ENCODE measurements at places on chromosomes 12 and 14.

DNA sequence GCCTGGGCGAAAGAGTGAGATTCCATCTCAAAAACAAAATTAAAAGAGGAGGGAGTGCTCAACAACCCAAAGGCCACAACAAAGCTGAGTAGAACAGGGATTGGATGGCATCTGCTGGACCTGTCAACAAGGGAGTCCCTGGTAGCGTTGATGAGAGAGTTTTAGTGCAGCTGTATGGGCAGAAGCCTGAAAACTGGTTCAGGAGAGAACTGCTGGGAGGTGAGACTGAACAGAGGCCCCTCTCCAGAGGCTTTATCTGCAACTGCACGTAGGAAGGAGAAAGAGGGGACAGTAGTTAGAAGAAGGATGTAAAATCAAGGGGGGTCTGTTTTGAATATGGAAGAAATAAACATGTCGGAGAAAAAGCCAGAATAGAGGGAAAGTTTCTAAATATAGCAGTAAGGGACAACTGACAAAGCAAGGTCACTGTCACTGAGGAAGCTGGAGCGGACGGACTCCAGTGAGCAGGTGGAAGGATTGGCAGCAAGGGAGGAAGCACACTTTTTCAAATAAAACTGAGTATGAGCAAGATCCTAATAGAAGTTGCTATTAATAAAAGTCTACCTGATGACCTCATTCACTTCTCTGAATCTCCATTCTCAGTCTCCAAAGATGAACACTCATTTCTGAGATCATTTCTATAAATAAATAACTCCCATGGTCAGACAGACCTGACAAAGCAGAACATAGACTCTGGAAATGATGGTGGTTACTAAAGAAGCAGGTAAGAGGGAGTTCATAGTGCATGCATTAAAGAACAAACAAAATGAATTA lies 11.8 kb upstream of the ATF1 start:
- DNase-seq, result no peak

DNA sequence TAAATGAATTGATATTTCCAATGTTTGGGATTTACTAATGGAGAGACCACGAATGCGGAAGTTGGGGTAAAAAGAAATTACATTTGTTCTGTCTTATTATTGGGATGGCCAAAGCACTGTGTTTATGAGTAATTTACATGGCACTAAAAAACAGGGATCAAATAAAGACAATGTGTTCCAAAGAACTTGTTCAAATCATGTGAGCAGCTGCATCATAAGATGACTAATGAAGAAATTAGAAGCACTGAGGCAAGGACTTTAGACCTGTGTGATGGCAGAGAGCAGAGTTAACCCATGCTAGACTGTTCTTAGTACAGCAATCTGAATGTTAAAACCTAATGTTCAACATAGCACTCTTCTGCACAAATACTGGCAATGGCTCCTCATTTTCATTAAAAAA lies 34.3 kb upstream of the DCN start:
- no peak for DNase-seq

- no peak for DNase-seq
Observed at GRCh38 chr14:28701733-28702132, 64.9 kb upstream of the FOXG1 start.

DNA sequence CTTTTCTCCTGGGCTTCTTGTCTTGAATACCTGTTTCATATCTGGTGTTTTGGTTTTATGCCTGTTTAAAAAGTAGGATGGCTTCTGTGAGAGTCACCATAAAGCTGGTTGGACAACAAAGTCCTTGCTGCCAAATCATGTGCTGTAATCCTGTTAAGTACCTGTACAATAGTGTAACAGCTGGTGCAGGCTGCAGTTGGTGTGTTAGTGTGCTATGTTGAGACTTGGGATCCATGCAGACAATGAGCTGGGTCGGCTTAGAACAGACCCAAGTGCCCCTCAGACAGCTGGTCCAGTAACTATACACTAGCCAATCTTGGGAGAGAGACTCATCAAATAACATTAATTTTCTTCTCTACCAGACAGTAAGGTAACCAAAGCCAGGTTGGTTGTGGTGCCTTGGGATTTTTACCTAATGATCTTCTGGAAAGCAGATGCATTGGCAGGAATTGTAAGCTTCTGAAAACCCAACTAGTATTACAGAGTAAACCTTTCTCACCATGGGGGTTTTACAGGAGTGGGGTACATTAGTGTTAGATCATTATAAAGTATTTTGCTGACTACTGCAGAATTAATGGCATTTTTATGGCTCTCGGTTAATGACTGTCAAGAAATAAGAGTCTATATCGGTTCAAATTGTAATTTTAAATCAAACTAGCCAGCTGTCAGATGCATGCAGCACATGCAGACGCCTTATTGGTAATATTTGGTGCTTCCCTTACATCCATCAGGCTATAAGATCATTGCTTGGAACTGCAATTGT lies 231.2 kb downstream of the PDZRN4 start:
- DNase-seq, result no peak

GRCh38 chr14:90807060-90807459 lies 9.2 kb downstream of the TTC7B start:
- DNase-seq, result no peak

DNA sequence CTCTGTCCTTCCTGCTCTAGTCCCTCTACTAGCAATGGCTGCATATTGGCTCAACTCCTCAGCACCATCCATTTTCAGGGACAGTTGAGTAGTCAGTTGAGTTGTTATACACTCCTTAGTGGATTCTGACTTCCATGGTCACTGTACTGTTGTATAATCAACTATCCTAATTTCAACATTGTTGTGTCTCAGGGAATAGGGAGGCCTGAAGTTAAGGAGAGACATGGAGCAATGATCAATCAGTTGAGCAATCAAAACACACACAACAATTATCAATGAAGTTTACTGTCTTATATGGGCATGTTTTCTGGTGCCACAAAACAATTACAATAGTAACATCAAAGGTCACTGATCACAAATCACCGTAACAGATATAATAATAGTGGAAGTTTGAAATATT lies 255.9 kb downstream of the KCNC2 start:
- no peak for DNase-seq

GRCh38 chr12:114444422-114445279 lies 38.7 kb upstream of the TBX5 start:
- DNase-seq, result no peak

DNA sequence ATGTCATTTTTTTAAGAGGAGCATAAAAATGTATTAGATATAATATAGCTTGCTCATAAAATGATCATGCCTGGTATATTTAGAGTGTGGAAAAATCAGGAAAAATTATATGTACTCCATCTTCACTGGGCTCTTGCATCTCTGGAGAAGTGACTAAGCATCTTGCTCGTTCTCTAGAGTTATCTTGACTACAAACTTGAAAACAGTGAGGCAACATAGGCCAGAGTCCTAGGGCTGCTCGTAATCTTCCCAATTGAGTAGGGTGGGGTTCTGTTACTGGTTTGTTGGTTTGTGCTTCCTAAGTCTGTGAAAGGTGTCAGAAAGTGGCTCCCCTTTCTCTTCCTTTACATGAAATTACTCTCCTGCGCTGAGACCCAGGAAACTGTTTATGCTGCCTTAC lies 46.2 kb downstream of the AACS start:
- DNase-seq, result no peak

- DNase-seq, result no peak
Observed at GRCh38 chr14:63939006-63939270, 86.1 kb downstream of the SYNE2 start.

GRCh38 chr12:55716582-55716957 lies 724 bp downstream of the BLOC1S1 start:
- no peak for DNase-seq

DNA sequence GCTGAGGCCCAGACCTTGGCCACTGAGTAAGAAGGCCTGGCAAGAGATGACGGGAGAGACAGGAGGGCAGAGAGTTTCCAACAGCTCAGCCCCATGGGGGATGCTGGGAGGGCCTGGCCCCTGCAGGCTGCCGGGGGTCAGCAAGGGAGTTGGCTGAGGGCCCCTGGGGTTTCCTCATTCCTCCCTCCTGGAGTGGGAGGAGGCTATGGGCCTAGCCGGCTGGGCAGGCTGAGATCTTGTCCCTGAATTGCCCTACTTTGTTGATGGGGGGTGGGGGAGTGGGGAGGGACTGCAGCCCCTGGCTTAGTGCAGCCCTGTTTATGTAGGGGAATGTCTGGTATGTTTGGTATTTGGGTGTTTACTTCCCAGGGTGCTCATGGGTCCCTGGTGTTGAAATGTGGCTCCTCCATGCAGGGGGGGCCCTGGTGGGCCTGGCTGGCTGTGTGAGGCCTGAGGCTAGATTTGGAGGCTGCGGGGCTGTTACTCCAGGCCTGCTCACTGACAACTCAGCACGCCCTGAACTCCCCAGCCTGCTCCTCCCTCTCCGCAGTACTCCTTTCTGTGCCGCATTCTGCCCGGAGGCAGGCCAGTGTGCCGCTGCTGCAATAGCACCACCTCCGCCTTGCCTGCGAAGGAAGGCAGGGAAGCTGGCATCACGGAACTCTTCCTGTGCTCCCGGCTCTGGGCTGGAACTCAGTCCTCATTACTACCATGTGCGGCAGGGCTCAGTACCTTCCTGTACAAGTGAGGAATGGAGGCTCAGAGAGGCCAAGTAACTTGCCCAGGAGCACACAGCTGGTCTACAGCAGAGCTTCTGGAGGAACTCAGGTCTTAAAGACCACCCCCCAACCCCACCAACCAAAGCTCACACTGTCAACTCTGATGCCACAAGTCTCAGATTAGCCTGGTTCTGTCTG lies 25.3 kb downstream of the JDP2 start:
- no peak for DNase-seq

GRCh38 chr12:92426332-92426731 lies 276.5 kb upstream of the PLEKHG7 start:
- no peak for DNase-seq

GRCh38 chr14:75401361-75401760 lies 26.5 kb upstream of the JDP2 start:
- DNase-seq, result no peak

DNA sequence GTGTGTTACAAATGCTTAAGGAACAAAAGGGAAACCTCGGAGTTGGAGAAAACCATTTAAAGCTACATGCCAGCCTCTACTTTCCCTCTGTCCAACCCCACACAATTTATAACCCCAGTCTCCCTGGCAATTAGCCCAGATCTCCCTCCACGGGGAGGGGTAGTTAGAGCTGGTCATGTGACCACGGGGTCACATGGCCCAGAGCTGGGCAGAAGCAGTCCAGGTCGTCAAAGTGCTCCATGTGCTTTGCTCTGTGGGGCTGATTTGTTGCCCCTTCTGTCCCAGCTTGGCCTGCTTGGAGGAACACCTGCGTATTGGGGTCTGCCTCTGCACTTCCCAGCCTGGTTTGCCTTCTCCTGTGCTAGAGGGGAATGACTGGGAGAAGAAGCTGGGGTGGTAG lies 219.1 kb downstream of the RBM19 start:
- no peak for DNase-seq

DNA sequence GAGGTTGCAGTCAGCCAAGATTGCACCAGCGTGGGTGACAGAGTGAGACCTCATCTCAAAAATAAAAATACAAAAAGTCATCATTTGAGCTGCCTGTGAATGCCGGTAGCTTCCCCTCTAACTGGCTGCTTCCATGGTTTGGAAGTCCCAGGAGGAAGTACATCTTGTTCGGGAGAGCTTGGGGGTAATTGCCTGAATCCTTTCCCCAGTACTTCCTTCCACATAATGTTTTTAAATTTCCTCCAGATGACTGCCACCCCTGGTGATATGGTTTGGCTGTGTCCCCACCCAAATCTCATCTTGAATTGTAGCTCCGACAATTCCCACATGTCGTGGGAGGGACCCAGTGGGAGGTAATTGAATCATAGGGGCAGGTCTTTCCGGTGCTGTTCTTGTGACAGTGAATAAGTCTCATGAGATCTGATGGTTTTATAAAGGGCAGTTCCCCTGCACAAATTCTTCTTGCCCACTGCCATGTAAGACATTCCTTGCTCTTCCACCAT lies 87.2 kb downstream of the SPRING1 start:
- no peak for DNase-seq

- DNase-seq, result peak; percentile 12
Observed at GRCh38 chr12:123973552-123974341, 732 bp downstream of the ZNF664 start.

DNA sequence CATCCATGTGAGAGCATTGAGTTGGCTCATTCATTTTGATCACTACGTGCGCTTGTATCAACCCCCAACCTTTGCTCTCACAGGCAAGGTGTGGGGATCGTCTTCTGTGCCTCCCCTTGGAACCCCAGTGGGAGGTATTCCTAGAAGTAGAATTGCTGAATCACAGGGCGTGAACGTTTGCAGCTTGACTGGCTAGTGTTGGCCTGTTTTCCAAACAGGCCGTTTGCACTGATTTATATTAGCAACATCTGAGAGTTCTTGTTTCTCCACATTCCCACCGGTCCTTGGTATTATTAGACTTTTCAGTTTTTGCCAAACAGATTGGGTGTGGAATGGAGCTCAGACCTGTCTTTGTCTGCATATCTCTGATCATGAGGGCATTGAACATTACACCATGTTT lies 288.6 kb upstream of the PWP1 start:
- no peak for DNase-seq

DNA sequence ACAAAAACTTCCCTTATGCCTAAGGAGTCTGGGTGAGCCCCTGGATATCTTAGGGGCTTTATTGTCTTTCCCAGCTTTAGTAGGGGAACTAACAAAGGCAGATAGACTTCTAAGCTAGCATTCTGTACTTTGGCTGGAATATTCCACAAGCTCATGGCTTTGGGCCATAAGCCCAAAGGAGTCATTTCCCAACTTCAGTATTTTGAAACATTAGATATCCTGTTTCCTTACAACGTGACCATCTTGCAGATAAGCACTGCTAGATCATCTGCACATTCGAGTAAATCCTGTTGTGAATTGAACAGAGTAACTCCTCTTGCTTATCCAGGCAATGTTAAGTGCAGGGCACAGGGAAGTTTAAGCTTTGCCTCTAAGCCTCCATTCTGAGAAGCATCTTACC lies 70.6 kb upstream of the ACTN1 start:
- no peak for DNase-seq

DNA sequence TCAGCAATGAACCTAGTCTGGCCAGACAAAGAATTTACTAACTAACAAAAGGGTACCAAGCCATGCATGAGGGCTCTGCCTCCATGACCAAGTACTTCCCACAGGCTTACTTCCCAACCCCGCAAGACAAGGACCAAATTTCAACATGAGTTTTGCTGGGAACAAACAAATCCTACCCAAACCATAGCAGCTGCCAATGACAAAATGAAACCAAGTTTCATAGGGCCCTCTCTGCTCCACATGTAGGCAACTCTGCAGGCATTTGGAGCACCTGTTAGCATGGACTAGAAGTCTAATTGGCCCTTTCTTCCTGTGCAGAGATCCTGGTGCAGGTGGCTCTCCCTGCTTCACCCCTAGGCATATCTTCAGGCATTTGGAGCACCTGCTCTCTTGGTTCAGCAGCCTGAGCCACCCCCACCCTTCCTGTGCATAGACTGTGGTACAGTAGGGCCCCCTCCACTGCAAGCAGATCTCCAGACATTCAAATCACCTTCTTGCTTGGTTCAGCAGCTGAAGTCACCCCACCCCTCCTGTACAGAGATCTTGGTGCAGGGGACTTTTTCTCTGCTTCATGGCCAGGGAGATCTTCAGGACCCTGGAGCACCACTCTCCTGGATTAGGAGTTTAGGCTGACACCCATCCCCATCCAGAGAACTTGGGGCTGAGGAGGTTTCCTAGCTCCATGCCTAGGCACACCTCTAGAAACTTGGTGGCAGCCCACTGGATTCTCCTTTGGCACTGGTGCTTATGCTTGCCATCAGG lies 308.7 kb downstream of the RPAP3 start:
- DNase-seq, result no peak
